ENCODE measurements at places on chromosomes 2 and 18. TPM values are rescaled to one million over a fixed set of nuclear protein-coding genes. Genes with fewer than 3 reads are reported as not detected.

The HOXD8 gene
- 1.7 TPM for total RNA-seq

The PSMA8 gene
- not detected for total RNA-seq

The DSC1 gene
- under 0.01 TPM for total RNA-seq

The APCDD1 gene
- total RNA-seq = not detected

The NFATC1 gene
- 0.72 TPM for total RNA-seq

The NFE2L2 gene
- 114 TPM for total RNA-seq

The TUBA4B gene
- not detected for total RNA-seq

The HOXD3 gene
- total RNA-seq = not detected

The GKN1 gene
- total RNA-seq = not detected

The GPR35 gene
- 0.85 TPM for total RNA-seq

The PDE11A gene
- total RNA-seq = 0.48 TPM

The RNU2-63P gene
- not detected for total RNA-seq

The CCDC141 gene
- not detected for total RNA-seq

The OBSL1 gene
- 31.8 TPM for total RNA-seq

The CFC1 gene
- not detected for total RNA-seq

The TEX44 gene
- not detected for total RNA-seq

The CDCA7 gene
- total RNA-seq = 3.1 TPM

The MEP1B gene
- not detected for total RNA-seq

The IL36A gene
- 3.0 TPM for total RNA-seq

Measured in tracheal epithelial cell (primary cell).